Myocyte (in vitro differentiated cells): ENCODE measurements at places on chromosomes 6 and 20. TPM values are rescaled to one million over a fixed set of nuclear protein-coding genes. Genes with fewer than 3 reads are reported as not detected.

- DNase-seq, result peak; percentile 69
Measured at GRCh38 chr20:4488407-4489339, 233.0 kb upstream of the PRND start.

DNA sequence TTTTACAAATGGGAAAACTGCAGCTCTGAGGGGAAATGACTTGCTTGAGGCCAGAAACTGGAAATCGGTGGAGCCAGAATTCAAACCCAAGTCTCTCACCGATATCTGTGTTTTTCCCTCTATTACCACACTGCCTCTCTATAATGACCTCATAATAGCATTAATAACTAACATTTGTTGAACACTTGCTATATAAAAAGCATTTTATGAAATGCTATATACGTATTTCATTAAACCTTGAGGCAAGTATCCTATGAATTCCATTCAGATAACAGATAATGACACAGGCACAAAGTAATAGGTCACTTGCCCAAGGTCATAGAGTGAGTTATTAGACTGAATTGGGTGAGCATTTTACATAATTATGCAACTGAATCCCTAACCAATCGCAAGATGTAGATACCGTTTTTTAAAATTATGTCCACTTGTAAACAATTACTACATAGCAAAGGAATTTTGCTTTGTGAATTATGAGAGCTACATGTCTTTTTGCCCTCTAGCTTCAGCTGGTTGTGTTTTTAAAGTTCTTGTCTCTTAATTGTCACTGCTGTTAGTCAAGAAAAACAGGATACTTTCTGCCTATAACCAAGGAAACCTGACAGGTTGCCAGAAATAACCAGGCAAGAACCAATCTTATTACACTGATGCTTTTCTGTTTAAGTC lies 4.7 kb downstream of the DSN1 start:
- no peak for DNase-seq

GRCh38 chr6:67887747-67888545 lies 747.1 kb upstream of the ADGRB3 start:
- no peak for DNase-seq

GRCh38 chr20:43357352-43357751 lies 100.3 kb upstream of the SRSF6 start:
- no peak for DNase-seq

- no peak for DNase-seq
Measured at GRCh38 chr20:44630297-44630696, 21.2 kb downstream of the ADA start.

- DNase-seq, result no peak
Measured at GRCh38 chr20:3164763-3165410, 5.2 kb upstream of the FASTKD5 start.

- no peak for DNase-seq
Measured at GRCh38 chr20:18265441-18265840, 22.9 kb upstream of the ZNF133 start.

DNA sequence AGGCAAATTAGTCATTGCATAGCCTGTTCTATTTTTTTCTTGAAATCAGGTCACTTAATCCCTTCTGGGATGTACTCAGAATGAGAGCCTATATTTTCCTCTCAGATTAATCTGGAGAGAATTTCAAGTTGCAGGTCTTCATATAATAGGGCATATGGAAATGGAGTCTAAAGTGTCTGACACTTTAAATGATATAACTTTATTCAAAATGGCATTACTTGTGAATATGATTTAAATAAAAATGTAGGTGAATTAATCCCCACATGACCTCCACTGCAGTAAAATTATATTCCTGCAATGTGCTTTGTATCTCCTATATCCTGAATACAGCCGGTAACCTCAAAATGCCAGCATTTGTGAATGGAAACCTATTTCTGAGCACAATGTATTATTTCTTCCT lies 172.5 kb upstream of the BTBD3 start:
- no peak for DNase-seq

DNA sequence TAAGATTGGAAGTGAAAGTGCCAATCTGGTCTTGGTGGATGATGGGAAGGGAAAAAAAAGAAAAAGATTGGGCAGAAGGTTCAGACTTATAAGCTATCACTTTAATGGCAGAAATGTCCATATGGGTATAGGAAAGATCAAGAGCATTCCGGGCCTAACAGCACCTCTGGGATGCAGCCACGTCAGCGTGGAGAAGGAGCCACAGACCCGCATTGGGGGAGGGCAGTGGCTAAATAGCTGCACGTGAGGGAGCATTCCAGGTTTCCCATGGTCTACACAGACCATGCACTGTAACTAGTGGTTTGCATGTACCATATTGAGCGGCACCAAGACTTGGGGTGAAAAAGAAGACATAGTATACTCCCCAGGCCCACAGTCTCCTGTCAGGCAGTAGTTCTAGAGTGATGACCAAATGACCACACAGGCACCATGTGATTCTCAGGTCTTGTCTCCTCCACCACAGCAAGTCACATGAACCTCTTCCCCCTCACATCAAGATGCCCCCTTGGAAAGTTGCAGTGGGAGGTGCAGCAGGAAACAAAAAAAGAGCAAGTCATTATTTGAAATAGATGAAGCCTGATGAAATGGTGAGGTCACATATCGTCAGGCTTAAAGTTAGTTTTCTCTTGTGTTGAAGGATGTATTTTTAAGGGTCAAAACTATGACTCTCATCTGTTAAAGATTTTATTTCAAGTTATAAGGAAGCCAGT lies 94.4 kb upstream of the TNFAIP3 start:
- DNase-seq, result no peak

DNA sequence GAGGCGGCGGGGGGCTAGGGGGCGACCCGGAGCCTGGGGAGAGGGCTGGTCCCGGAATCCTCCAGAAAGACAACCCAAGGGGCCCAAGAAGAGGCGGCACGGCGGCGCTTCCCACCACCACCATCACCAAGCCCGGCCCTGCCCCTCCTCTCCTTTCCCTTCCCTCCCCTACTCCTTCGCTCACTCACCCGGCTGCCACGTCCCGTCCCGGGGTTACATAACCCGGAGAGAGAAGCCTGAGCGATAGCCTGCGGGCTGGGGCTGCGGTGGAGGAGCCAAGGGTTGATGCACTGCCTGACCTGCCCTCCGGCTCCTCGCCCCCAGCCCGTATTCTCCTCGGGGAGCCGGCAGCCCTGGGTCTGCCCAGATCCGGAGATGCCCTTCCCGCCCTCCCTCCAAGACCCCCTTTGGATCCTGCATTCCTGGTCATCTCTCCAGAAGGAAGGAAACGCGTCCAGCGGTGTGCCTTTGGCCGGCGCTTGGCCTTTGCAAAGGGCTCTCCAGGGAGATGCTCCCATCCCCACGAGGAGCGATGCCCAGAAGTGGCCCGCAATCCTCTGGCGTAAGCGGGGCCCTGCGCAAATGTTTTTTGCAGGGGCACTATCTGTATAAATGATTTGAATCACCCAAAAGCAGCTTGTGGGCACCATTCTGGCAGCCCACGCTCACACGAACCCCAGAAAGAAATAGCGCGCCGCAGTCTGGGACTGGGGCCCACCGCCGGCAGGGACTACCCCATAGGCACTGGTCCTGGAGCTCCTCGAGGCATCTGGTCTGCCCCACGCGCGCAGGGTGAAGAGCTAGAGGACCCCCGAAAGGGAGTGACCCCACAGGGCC lies 4.6 kb upstream of the CPXM1 start:
- no peak for DNase-seq

Gene SNRNP48
- total RNA-seq, result 22.2 and 25.4 TPM in 2 replicates

Gene THBD
- 14.2 and 17.9 TPM in 2 replicates for total RNA-seq

Gene CFB
- 1.8 and 6.6 TPM in 2 replicates for total RNA-seq

Gene FAM229B
- 13.1 and 20.0 TPM in 2 replicates for total RNA-seq

Gene ZBTB12
- total RNA-seq, result 2.7 and 3.3 TPM in 2 replicates

Gene TREM2
- 0.16 TPM in 1 of 2 replicates, not detected in the other for total RNA-seq

Gene LY6G6C
- total RNA-seq, result not detected in 2 replicates

Gene MROH8
- total RNA-seq, result 6.6 and 7.0 TPM in 2 replicates

Gene GRM1
- 0.21 and 0.75 TPM in 2 replicates for total RNA-seq
